ENCODE measurements at places on chromosomes 3 and 15. TPM values are rescaled to one million over a fixed set of nuclear protein-coding genes. Genes with fewer than 3 reads are reported as not detected.

IQCF5 gene
- polyA plus RNA-seq: not detected

ATP10A gene
- 0.38 TPM for polyA plus RNA-seq

CYP8B1 gene
- polyA plus RNA-seq: not detected

CCR1 gene
- polyA plus RNA-seq: 0.68 TPM

CCR5 gene
- 0.16 TPM for polyA plus RNA-seq

RAB6B gene
- polyA plus RNA-seq: 3.1 TPM
